ENCODE measurements at places on chromosomes 2 and 18.

DNA sequence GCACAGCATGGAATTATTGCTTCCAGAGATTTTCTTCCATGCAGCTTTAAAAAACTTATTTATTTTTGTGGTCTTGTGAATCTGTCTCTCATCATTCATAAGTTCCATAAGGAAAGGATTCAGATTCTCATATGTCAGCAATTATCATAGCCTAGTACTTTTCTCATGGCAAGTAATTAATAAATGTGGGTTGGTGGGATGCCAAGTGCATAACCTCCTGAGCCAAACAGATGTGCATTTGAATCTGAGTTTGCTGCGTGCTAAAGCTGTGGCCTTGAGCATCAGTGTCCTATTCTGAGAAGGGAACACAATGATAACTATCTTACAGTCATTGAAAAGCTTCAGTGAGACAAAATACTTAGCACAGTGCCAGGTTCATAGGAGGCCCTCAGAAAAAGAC, 331.9 kb downstream of the PDE11A start:
- DNase-seq, result no peak

GRCh38 chr2:25363733-25364132, 22.0 kb upstream of the DNMT3A start:
- DNase-seq, result no peak

DNA sequence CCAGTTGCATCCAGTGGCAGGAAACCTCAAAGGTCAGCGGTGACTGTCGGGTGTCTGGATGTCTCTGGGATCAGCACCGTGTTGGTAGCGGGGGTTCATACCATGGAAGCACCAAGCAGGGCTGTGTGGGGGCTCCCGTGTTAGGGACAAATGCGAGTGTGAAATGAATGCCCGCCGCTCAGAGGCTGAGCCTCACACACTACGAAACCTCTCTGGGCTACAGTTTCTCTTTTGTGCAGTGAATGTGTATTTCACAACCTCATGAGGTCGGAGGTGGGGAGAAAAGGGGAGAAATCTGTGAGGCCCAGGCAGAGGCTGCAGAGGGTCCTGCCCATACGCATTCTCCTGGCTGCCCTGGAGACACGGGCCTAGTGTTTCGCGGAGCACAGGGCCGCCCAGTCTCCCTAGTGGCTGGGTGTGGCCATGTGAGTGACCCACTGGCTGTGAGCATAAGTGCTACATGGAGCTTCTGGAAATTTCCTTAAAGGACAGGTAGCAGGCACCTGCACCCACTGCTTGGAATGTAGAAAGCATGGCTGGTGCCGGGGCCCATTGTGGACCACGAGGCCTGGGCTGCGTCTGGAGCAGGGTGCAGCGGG, 138.0 kb upstream of the GLI2 start:
- DNase-seq, result no peak

GRCh38 chr2:134917888-134918525, 615 bp upstream of the CCNT2 start:
- DNase-seq, result peak; percentile 77

DNA sequence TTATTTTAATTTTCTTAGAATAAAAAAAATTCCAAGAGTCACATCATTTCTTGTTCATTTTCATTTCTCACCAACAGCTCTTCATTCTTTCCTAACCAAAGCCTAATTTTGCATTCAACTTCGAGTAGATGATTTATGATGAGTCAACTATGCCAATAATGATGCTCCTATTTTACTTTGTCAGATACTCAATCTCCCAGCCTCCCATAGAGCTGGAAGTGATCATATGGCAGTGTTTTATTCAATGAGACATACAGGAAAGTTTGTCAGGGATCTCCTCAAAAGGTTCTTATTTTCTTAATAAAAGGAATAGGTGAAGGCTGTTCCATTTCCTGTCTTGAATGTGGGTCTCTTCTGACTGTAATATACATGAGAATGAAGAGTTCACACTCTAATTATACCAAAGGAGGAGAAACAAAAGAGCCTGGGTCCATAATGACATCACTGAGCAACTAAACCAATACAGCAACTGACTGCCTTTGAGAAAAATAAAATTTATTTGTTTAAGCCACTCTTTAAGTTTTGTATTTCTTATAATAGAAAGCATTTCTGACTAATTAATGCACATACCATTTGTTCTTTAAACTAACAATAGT, 231.2 kb upstream of the CYP26B1 start:
- DNase-seq, result no peak

DNA sequence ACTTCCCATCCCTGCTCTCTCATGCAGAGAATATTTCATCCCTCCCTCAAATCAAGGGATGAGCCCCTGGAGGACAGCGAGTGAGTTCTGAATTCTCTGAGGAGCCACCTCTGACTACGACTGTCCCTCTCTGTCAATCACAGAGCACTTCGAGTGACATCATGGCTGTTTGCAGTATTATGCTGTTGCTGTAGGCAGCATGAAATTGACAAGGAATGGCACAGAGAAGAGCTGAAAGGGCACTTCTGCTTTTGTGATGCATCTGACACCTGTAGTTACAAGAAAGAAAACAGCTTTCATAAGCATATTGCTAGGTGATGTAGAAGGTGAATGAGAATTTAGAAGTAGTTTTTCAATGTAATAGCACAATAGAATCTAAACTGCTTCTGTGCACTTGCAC, 166.9 kb downstream of the ARHGAP15 start:
- no peak for DNase-seq

DNA sequence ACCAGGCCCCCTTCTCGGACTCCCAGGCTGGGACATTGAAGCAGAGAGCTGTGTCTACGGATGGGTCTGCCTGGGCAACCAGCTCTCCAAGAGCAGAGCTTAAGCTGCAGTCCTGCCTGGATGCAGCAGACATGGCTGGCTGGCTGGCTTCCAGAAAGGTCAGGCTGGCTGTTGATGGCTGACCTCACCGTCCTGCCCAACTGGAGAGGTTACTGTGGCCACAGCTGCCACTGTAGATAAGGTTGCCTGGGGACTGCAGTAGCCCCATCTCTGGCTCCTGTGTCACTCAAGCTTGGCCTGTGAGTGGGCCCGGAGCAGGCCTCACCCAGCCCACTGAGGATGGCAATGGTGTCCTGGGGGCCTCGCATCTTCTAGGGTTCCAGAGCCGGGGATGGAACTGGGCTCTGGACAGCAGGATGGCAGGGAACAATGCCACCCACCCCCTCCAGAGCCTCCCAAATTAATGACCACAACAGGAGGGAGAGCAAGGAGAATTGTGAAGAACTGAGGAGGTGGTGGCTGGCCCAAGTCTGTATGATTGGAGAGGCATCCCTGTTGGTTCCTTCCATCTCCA, 37.0 kb upstream of the FOSL2 start:
- DNase-seq, result no peak

- no peak for DNase-seq
Observed at GRCh38 chr18:64259871-64260270, 111.0 kb upstream of the LINC00305 start.

DNA sequence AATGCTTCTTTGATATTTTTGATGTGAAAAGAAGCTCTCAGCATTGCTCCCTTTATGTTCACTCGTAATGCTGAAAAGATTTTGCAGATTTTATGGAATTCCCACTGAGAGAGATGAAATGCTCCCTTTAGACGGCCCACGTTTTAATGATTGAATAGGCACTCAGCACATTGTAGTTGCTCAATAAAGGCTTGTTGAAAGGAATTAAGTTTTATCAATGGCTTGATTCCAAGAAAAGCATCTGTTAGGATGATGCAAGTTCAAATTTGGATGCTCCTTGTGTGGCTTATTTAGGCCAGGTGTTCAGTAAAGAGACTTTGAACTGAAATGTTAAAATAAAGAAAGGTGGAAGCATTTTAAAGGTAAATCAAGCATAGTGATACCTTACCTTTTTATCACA, 725.1 kb downstream of the EPHA4 start:
- DNase-seq, result no peak

DNA sequence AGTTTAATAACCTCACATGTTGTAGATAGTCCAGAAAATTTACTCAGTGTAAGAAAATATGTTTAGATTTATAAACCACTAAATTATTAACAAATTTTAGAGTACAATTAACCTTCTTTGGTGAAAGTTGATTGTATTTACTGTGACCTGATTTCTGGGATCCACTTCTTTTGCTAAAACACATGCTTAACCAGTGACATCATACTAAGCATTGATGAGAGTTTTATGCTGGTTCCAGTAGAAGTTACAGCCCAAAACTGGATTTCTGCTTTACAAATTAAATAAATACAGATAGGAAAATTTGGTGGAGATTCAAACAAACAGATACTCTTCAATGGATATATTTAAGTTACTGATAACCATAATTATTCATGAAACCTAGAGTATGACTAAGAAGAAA, 40.9 kb downstream of the RBBP8 start:
- DNase-seq, result no peak

DNA sequence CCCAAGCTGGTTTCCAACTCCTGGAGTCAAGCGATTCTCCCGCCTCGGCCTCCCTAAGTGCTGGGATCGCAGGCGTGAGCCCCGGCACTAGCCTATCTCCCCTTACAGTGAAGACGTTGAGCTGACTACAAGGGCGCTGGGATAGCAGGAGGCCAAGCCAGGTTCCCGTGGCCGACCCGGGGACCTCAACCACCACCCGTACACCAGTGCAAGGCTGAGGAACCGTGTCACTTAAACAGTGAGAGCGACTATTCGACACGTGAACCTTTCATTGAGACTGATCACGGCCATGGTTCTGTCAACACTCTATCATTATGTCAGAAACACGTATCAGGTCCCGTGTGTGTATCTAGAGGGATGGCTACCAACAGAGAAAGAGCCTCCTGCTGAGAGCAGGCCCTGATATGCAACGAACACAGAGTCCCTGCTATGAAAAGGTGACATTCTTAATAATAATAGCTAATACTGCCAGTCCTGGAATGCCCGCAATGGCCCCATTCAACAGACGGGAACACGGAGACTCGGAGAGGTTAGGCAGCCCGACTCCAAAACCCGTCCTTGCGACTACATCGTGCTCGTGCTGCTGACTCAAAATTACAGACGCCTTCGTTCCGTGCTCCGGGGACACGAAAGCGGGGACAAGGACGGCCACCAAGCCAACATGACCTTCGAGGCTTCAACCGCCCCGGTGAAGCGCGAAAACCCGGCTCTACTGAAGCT, 833 bp downstream of the AFG3L2 start:
- DNase-seq, result peak; percentile 8

GRCh38 chr2:25558262-25558661, 115.1 kb downstream of the DTNB start:
- DNase-seq, result no peak

DNA sequence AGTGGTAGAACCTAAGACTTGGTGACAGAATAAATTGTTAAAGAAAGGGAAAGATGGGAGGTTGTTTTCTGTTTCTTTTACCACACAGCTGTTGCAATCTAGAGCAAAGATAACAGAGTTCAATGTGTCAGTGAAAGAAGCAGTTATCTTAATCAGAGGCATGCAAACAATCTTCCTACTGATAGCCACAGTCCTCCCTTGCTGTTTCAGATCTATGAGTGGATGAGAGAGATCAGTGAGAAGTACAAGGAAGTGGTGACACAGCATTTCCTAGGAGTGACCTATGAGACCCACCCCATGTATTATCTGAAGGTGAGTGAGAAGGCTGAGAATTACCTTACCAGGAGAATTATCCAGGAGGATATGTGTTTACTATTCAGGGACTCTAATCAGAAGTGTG, 15.9 kb downstream of the CPO start:
- no peak for DNase-seq

DNA sequence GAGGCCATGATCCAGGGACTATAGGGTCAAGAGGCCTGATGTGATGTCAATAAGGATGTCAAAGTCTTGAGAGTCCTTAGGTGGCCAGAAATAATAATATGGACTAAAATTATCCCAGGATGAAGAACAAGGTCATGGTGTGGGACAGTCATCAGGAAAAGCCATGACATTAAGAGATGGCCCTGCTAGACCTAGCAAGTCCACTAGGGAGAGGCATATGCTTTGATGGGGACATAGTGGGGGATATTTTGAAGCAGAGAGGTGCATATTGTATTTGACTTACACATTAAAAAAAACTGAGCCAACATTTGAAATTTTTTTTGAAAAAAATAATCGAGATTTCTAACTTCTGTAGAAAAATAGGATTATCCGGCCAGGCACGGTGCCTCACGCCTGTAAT, 53.3 kb upstream of the CXCR4 start:
- no peak for DNase-seq

- no peak for DNase-seq
Observed at GRCh38 chr2:177154809-177155208, 57.8 kb upstream of the HNRNPA3 start.

DNA sequence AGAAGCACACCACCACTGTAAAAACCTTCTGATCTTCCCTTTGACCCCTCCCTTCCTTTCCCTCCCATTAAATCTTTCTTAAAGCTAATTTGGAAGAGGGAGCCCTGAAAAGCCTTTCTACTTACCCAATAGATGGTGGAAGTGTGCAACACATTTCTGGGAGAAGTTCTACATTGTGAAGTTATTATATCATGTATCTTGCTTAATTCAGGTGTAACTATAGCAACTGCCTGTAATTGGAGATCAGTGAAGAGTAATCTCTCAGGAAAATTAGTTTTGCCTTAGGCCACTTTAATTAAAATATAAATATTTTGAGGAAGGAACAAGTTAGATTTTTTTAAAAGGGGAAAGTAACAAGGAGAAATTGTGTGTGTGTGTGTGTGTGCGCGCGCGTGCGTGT, 266.0 kb downstream of the SH3BP4 start:
- DNase-seq, result no peak

- DNase-seq, result peak; percentile 97
Observed at GRCh38 chr2:231464576-231465540, 574 bp upstream of the NCL start.

DNA sequence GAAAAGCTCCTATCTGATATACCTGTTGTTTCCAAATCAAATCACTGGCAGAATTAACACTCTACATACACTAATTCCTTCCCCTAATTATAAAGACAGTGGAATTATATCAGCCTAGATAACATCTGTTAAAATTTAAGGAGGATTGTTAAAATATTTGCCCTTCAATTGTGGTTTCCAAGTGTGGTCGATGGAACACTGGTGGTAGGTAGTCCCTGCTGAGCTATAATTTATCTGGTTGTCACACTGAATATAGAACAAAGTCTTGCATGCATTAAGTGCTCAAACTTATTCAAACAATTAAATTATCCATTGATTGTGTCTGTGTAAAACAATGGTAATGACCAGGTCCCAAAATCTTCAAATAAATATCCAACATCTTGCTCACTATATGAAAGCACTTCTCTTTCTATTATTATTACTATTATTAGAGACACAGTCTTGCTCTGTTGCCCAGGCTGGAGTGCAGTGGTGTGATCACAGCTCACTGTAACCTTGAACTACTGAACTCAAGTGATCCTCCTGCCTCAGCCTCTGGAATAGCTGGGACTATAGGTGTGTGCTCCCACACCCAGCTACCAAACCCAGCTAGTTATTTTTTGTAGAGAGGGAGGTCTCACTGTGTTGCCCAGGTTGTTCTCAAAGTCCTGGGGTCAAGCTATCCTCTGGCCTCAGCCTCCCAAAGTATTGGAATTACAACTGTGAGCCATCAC, 12.0 kb downstream of the CDH2 start:
- DNase-seq, result no peak

All from stimulated activated CD8-positive, alpha-beta memory T cell treated with anti-CD3 and anti-CD28 coated beads, Interleukin-2, amount 100 ng/mL, for 1 hour (primary cell).